ENCODE measurements at places on chromosomes 11 and 22. TPM values are rescaled to one million over a fixed set of nuclear protein-coding genes. Genes with fewer than 3 reads are reported as not detected.

Gene OR2AT4
- total RNA-seq: not detected

Gene IGSF22
- total RNA-seq: 0.05 TPM

Gene C11orf21
- total RNA-seq: not detected

Gene EIF3L
- 294 TPM for total RNA-seq

Gene TBX10
- not detected for total RNA-seq

DNA sequence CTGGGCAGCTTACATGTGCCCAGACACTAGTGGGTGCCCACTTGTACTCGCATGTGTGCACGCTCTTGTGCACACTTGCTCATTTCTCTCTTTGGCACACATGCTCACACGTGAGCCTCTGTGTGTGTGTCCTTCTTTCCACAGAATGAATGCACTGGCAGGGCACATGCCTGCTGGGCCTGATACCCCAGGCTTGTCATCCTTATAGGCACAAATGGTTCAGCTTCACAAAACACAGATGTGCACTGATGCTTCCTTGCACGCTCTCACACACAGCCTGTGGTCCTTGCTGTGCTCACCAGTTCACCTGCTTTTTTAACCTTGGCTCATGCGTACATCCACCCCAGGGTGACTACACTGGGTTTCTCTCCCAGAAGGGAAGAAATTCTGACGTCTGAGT, 174.8 kb downstream of the BUD13 start:
- H3K4me1 ChIP-seq: peaks cover 4% of the 10 kb centered on the region
- no peak overlapping the region for H3K4me3 ChIP-seq
- no peak overlapping the region for H3K27ac ChIP-seq
- no peak for DNase-seq
- H3K36me3 ChIP-seq: no peaks in the 10 kb centered on the region
- H3K27me3 ChIP-seq: no peaks in the 10 kb centered on the region

DNA sequence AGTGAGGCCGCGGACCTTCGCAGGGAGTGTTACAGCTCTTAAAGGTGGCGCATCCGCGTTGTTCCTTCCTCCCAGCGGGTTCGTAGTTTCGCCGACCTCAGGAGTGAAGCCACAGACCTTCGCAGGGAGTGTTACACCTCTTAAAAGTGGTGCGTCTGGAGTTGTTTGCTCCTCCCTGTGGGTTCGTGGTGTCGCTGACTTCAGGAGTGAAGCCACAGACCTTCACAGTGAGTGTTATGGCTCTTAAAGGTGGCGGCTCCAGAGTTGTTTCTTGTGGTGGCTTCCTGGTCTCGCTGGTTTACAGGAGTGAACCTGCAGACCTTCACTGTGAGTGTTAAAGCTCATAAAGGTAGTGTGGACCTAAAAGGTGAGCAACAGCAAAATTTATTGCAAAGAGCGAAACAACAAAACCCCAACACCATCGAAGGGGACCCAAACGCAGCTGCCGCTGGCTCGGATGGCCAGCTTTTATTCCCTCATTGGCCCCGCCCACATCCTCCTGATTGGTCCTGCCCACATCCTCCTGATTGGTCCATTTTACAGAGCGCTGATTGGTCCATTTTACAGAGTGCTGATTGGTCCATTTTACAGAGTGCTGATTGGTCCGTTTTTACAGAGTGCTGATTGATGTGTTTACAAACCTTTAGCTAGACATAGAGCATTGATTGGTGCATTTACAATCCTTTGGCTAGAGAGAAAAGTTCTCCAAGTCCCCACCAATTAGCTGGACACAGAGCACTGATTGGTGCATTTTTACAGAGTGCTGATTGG, 1.2 kb upstream of the TMEM45B start:
- H3K27ac ChIP-seq: no peak overlapping the region
- no peak overlapping the region for H3K4me3 ChIP-seq
- no peak for DNase-seq
- peaks cover 23% of the 10 kb centered on the region for H3K27me3 ChIP-seq
- peaks cover 3% of the 10 kb centered on the region for H3K4me1 ChIP-seq

DNA sequence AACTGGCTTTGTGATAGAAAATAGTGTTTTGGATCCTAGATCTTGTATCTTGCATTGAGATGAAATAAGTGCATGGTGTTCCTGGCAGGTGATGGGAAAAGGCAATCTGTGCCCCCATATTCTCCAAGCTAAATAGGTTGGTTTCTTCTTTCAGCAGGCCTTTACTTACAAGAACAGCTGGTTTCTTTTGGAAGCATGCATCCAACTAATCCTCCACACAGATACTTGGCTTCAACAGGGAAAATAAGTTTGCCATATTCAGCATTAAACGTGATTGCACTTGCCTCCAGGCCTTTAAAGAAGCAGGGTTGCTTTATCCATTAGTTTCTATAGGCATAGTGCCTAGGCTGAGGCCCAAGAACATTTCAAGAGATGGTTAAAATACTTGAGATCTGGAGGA, 59.9 kb downstream of the APIP start:
- no peak overlapping the region for H3K4me3 ChIP-seq
- no peaks in the 10 kb centered on the region for H3K4me1 ChIP-seq
- H3K36me3 ChIP-seq: no peaks in the 10 kb centered on the region
- H3K27ac ChIP-seq: no peak overlapping the region
- H3K27me3 ChIP-seq: no peaks in the 10 kb centered on the region

GRCh38 chr11:115144914-115145313, 359.3 kb downstream of the CADM1 start:
- no peak overlapping the region for H3K27ac ChIP-seq
- H3K27me3 ChIP-seq: no peaks in the 10 kb centered on the region
- no peak overlapping the region for H3K4me3 ChIP-seq

DNA sequence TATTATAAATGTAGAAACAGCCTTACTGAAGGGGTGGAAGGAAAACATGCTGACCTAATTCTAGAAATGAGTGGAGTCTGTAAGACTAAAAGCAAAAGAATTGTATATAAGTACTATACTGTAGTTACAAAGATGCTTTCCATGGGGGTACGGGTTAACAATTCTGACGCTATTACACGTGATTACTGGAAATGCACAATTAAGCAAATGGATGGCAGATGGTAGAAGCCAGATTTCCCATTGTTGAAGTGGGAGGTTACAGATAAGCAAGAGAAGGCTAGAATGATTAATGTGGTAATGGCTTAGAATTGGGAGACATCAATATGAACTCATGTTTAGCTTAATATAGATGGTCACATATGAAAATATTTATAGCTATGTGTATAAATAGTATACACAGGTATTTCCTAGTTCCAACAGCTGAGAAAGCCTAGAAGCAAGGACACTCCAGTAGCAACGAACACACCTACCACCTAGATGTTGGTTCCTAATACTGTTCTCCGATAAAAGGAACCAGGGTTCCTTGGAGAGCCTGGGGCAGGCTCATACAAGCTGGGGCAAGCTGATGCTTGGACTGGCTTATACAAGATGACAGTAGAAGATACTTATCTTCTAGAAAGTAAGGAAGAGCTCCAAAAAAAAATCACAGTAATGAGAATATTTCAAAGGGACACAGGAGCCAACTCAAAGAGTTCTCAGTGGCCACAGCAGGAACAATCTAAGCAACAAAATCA, 13.5 kb downstream of the SMC1B start:
- peaks cover 6% of the 10 kb centered on the region for H3K27me3 ChIP-seq
- DNase-seq: no peak
- no peak overlapping the region for H3K27ac ChIP-seq
- H3K36me3 ChIP-seq: no peaks in the 10 kb centered on the region
- H3K4me3 ChIP-seq: no peak overlapping the region
- H3K4me1 ChIP-seq: no peaks in the 10 kb centered on the region

- no peak overlapping the region for H3K4me3 ChIP-seq
- peaks cover 5% of the 10 kb centered on the region for H3K27me3 ChIP-seq
- H3K27ac ChIP-seq: no peak overlapping the region
These were observed 3.2 kb upstream of the KRTAP5-10 start for GRCh38 chr11:71562120-71562519.

DNA sequence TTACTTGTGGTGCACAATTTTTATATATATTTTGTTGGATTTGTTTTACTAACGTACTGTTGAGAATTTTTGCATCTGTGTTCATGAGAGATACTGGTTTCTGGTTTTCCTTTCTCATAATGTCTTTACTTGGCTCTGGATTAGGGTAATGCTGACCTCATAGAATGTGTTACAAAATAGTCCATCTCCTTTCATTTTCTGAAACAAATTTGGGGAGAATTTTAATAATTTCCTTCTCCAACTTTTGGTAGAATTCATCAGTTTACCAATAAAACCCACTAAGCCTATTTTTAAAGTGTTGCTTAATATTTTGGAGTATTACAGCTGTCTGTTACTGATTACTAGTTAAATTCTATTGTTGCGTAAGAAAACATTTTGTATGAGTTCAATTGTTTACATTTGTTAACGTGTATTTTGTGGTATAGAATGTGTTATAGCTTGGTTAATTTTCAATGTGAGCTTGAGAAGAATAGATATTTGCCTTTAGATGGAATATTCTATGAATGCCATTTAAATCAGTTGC, 11.5 kb downstream of the TRIM22 start:
- H3K27ac ChIP-seq: no peak overlapping the region
- no peaks in the 10 kb centered on the region for H3K27me3 ChIP-seq
- no peaks in the 10 kb centered on the region for H3K4me1 ChIP-seq
- no peak for DNase-seq
- H3K36me3 ChIP-seq: no peaks in the 10 kb centered on the region

DNA sequence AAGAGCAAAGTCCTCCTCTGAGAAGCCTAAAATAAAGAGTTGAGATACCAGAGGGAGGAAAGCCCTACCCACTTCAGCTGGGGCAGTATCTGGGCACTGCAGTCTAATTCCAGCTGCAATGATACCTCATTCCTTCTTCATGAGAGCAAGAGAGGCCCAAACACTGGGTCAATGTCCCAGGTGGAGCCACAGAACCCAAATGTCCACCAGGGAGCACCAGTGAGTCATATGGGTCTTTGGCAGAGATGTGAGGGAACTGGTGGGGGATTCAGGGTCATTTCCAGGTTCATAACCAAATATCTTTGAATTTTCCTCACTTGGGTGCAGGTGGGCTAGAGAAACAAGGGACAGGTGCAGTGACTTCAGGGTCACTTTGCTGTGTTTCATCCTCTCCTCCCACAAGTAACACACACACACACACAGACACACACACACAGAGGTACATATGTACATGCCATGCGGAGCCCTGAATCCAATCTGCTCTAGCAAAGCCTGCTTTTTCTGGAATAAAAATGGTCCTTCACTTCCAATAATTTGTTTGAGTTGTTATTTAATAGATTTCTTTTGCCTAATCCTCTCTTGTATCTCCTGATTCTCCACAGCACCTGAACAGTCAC, 585.4 kb downstream of the SOX6 start:
- no peak overlapping the region for H3K27ac ChIP-seq
- H3K4me3 ChIP-seq: no peak overlapping the region
- H3K27me3 ChIP-seq: peaks cover 3% of the 10 kb centered on the region
- peak; percentile 8 for DNase-seq
- no peaks in the 10 kb centered on the region for H3K36me3 ChIP-seq

- H3K27me3 ChIP-seq: peaks cover 23% of the 10 kb centered on the region
- no peaks in the 10 kb centered on the region for H3K36me3 ChIP-seq
- H3K4me3 ChIP-seq: no peak overlapping the region
- peaks cover 11% of the 10 kb centered on the region for H3K4me1 ChIP-seq
These were observed 36.2 kb upstream of the CSNK2A3 start for GRCh38 chr11:11389238-11389637.

DNA sequence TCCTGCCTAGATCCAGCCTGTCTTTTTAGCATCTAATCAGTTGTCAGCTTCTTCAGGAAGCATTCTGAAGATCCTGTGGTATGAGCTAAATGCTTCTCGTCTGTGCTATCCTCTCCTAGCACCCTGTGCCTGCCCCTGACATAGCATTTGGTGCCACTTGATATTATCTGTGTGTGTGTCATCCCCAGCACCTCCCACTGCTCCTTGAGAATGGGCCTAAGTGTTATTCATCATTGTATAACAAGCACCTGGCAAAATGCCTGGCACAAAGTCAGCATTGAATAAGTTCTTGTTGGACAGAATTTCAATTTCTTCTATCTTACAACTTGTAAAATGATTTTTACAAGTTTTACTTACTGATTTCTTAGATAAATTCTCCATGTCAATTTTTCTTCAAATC, 28.1 kb upstream of the OLFML1 start:
- no peaks in the 10 kb centered on the region for H3K36me3 ChIP-seq
- DNase-seq: peak; percentile 1
- no peaks in the 10 kb centered on the region for H3K27me3 ChIP-seq
- H3K4me1 ChIP-seq: no peaks in the 10 kb centered on the region

GRCh38 chr11:132681971-132682370, 850.3 kb downstream of the OPCML start:
- DNase-seq: no peak
- H3K27me3 ChIP-seq: no peaks in the 10 kb centered on the region
- no peaks in the 10 kb centered on the region for H3K36me3 ChIP-seq
- peaks cover 18% of the 10 kb centered on the region for H3K4me1 ChIP-seq
- no peak overlapping the region for H3K27ac ChIP-seq

GRCh38 chr11:104917271-104918112, 19.2 kb upstream of the CASP12 start:
- H3K27me3 ChIP-seq: no peaks in the 10 kb centered on the region
- no peaks in the 10 kb centered on the region for H3K4me1 ChIP-seq
- H3K4me3 ChIP-seq: peak overlapping the region; percentile 17
- H3K27ac ChIP-seq: peak overlapping the region; percentile 6
- DNase-seq: no peak

- DNase-seq: no peak
- H3K4me1 ChIP-seq: peaks cover 10% of the 10 kb centered on the region
- H3K4me3 ChIP-seq: no peak overlapping the region
- peaks cover 33% of the 10 kb centered on the region for H3K36me3 ChIP-seq
These were observed 12.7 kb downstream of the SDHAF2 start for GRCh38 chr11:61442616-61443015.

DNA sequence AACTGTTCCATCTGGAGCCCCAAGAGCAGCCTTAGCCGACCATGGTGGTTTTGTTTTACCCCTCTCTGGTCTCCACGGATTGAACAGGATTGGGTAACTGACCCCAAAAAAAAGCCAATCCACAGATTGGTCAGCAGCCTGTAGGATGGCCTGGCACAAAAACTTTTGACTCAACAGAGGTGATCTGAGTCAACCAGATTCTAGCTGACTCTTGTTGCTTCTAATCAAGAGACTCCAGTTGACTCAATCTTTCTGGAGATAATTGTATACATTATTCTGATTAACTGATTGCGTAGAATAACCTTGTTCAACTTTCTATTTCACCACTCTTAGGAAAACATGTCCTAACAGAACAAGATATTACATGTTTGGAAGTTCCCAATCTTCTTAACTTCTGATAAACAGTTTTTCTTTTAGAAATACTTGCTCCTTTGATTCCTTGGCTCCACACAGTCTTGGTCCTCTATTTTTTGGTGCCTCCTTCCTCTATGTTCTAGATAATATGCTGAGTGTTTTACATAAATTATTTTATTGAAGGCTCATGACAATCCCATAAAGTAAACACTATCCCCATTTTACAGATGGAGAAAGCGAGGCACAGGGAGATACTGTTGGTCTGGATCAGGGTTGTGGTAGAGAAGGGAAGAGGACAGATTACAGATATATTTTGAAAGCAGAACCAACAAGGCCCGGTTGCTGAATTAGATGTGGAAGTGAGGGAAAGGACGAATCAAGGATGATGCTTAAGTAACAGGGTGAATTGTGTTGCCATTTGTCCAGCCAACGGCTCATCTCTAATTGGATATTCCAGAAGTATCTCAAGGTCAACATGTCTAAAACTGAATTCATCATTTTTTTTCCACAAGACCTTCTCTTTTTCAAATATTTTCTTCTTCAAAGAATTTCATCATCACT, 11.5 kb upstream of the ZC3H12C start:
- no peaks in the 10 kb centered on the region for H3K27me3 ChIP-seq
- no peak for DNase-seq
- no peaks in the 10 kb centered on the region for H3K36me3 ChIP-seq
- H3K27ac ChIP-seq: no peak overlapping the region

GRCh38 chr11:86245369-86246292, 1.1 kb downstream of the EED start:
- H3K36me3 ChIP-seq: peaks cover 2% of the 10 kb centered on the region
- H3K27ac ChIP-seq: peak overlapping the region; percentile 38
- H3K4me1 ChIP-seq: peaks cover 10% of the 10 kb centered on the region
- DNase-seq: no peak

Data from astrocyte (in vitro differentiated cells and primary cell).